ENCODE measurements at places on chromosomes 13 and 19. TPM values are rescaled to one million over a fixed set of nuclear protein-coding genes. Genes with fewer than 3 reads are reported as not detected.
A peak's percentile ranks its signal among the peaks of the same experiment; 100 is the strongest.

DNA sequence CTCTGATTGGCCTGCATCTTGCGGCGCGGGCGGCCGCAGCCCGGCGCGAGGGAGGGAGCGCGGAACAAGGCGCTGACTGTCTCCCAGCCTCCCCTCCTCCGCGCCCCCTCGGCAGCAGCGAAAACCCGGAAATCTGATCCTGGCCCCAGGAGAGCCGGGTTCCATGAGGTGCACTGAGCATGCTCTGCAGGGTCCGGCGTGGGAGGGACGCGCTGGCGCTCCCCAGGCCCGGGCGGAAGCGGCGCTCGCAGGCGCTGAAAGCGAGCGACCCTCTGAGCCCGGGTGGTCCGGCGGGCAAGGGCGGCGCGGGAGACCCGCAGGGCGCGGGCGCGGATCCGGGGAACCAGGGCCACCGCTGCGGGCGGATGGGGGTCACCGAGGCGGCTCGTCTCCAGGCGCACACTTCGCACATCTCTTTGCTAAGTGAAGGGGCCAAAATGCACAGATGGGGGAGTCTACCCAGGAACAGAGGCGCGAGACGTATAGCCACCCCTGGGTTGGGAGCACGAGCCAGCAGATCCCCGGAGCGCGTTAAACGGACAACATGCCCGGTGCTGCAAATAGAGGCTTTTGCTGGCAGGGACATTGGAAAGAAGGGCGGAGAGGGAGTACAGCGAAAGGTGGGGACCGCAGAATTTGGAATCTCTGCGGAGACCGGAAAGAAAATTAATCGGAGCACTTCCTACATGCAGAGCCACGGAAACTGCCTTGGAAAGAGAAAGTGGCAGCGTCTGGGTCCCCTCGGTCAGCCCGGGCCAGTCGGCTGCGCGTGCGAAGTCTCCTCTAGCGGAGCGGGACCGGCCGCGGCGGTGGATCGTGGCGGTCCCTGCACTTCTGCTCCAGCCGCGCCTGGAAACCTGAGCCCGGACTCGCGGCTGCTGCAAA, 510 bp upstream of the PCDH9 start:
- peak overlapping the region; percentile 96 for H3K4me3 ChIP-seq
- H3K27ac ChIP-seq = peak overlapping the region; percentile 21
- H3K36me3 ChIP-seq = no peaks in the 10 kb centered on the region
- peaks cover 42% of the 10 kb centered on the region for H3K27me3 ChIP-seq
- H3K4me1 ChIP-seq = peaks cover 8% of the 10 kb centered on the region
- DNase-seq = peak; percentile 99

Gene CNN1
- 16.2 TPM for total RNA-seq

DNA sequence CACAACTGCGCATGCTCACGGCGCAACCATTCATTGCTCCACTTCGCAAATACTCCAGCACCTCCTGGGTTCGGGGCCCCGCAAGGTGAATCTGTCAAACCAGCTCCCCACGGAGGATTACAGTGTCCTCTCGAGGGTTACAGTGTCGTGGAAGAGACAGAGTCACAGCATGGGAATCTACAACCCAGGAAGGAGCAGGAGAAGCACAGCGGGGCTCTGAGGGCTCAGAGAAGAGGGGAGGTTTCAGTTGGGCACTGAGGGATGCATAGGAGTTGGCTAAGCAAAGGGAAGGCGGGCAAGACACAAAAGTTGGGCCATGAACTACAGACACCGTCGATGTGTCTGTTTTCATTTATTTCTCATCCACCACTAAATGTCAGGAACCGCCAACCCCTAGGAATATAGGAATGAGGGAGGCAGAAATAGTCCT, 1.0 kb upstream of the GTF2F1 start:
- peak overlapping the region; percentile 93 for H3K27ac ChIP-seq
- H3K27me3 ChIP-seq = no peaks in the 10 kb centered on the region
- peaks cover 19% of the 10 kb centered on the region for H3K36me3 ChIP-seq

GRCh38 chr19:37932985-37933936, 26.3 kb downstream of the SIPA1L3 start:
- H3K36me3 ChIP-seq = no peaks in the 10 kb centered on the region
- no peak overlapping the region for H3K4me3 ChIP-seq
- no peaks in the 10 kb centered on the region for H3K27me3 ChIP-seq

DNA sequence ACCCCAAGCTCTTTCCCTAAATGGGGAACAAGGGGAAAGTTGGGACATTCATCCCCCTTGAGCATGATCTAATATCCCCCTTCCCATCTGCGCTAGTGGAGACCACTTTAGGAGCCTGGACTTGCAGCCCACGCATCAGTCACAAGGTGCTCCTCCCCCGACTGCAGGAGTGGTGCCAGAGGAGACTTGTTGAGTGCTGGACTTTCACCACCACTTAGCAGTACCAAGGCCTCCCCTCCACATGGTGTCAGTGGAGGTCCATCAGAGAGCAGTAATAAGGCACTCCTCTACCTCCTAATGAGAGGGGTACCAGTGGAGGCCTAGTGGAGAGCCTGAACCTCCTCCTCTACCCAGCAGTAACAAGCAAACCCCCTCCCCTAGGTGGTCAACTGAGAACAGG, 22.5 kb downstream of the CAB39L start:
- H3K4me1 ChIP-seq = no peaks in the 10 kb centered on the region
- H3K36me3 ChIP-seq = no peaks in the 10 kb centered on the region
- H3K27ac ChIP-seq = no peak overlapping the region
- DNase-seq = peak; percentile 83
- H3K4me3 ChIP-seq = no peak overlapping the region
